H1 (cell line): ENCODE measurements at places on chromosomes 1 and 21. TPM values are rescaled to one million over a fixed set of nuclear protein-coding genes. Genes with fewer than 3 reads are reported as not detected.

The KRTAP11-1 gene
- total RNA-seq = not detected in 2 replicates

DNA sequence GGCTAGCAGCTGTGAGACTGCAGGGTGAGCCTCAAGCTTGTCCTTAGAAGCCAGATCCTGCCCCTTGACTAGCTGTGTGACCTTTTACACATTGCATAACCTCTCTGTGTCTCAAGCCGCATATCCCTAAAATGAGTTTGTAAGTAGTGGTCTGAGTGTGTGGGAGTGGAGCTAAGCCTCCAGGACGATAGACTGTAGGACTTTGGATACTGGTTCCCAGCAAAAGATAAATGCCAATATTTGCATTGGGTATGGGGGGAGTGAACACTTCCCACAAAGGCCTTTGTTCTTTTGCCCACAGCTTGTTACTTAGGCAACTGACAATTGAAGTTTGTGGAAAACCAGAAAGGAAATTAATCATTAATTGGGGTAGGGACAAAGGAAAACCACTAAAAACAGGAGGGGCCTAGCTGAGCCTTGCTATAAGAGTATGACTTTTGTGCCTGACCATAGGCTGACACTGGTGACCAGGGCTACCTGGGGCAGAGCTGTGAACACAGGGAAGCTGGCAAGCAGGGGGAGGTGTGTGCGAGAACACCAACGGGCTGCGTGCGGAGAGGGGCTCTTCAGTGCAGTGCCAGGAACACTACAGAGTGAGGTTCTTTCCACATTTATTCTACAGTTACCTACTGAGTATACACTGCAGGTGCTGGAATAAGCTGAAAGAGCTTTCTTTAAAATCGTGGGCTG is 102.4 kb upstream of the ETV3 start:
- peaks cover 7% of the 10 kb centered on the region; the same call in 1 of the 2 replicates for H3K4me1 ChIP-seq
- H3K36me3 ChIP-seq = no peaks in the 10 kb centered on the region
- no peak overlapping the region for H3K4me3 ChIP-seq
- no peaks in the 10 kb centered on the region for H3K27me3 ChIP-seq
- H3K27ac ChIP-seq = peak overlapping the region; percentile 60

The CTSE gene
- total RNA-seq = not detected in 2 replicates

The CTTNBP2NL gene
- 34.9 and 35.1 TPM in 2 replicates for total RNA-seq

DNA sequence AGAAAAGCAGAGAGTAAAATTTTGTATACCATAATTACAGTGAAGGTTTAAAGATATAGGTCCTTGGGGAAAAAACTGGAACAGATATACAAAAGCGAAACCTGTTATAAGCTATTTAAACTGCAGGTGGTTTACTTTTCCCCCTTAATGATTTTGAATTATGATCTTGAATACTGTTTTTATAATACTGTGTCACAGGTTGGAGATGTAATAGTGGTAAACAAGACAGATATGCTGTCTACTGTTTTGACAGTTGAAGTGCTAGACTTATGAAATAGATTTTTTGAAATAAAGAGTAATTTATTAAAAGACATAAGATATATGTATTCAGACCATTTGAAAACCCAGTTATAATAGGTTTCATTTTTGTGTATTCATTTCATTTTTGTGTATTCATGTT is 129.4 kb downstream of the CD247 start:
- no peaks in the 10 kb centered on the region for H3K27me3 ChIP-seq
- no peaks in the 10 kb centered on the region for H3K36me3 ChIP-seq
- no peak overlapping the region for H3K27ac ChIP-seq
- DNase-seq = no peak

The CITED4 gene
- total RNA-seq = 16.0 and 16.3 TPM in 2 replicates

The FLG2 gene
- not detected in 2 replicates for total RNA-seq

DNA sequence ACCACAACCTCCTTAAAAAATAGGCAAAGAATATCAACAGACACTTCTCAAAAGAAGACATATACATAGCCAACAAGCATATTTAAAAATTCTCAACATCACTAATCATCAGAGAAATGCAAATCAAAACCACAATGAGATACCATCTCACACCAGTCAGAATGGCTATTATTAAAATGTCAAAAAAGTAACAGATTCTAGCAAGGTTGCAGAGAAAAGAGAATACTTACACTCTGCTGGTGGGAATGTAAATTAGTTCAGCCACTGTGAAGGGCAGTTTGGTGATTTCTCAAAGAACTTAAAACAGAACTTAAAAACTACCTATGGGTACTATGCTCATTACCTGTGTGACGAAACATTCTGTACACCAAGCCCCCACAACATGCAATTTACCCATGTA is 20.7 kb downstream of the CD1B start:
- no peaks in the 10 kb centered on the region for H3K27me3 ChIP-seq
- H3K4me1 ChIP-seq = no peaks in the 10 kb centered on the region
- DNase-seq = no peak
- no peaks in the 10 kb centered on the region for H3K36me3 ChIP-seq
- H3K4me3 ChIP-seq = no peak overlapping the region

The MPL gene
- total RNA-seq = not detected in 2 replicates
